DMS79 (cell line): ENCODE measurements at places on chromosomes 4 and X.
A peak's percentile ranks its signal among the peaks of the same experiment; 100 is the strongest.

DNA sequence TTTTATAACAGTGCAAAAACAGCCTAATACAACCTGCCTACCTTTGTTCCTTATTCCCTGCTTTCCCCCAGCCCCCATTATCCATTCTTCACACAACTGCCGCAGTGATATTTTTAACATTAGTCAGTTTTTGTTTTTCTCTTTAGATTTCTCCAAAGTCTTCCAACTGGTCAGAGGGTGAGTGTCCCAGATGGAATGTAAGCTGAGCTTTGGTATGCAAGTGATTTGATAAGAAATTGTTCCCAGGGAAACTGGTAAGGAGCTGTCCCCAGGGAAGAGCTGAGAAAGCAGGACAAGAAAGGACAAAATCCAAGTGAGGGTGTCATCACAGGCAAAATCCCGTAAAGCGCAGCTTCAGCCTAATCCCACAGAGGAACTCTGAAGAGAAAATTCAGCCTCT is 475.5 kb upstream of the ADGRL3 start:
- no peak for DNase-seq

DNA sequence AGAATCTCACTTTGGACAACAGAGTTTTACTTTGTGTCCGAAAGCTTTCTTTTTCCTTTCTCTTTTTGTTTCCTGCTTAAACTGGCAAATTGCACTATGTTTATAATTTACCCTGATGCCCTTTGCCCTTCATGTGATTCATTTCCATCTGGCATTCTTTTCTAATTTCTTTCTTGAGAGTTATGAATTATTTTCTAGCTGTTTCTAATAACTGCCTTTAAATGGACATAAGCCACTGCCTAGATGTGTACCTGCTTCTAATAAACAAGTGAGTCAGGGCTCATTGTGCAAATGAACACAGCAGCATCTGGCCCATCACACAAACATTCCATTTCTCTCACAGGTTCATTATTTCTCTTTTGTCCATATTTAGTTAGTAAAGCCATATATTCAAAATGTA is 242.3 kb upstream of the GPRIN3 start:
- no peak for DNase-seq

DNA sequence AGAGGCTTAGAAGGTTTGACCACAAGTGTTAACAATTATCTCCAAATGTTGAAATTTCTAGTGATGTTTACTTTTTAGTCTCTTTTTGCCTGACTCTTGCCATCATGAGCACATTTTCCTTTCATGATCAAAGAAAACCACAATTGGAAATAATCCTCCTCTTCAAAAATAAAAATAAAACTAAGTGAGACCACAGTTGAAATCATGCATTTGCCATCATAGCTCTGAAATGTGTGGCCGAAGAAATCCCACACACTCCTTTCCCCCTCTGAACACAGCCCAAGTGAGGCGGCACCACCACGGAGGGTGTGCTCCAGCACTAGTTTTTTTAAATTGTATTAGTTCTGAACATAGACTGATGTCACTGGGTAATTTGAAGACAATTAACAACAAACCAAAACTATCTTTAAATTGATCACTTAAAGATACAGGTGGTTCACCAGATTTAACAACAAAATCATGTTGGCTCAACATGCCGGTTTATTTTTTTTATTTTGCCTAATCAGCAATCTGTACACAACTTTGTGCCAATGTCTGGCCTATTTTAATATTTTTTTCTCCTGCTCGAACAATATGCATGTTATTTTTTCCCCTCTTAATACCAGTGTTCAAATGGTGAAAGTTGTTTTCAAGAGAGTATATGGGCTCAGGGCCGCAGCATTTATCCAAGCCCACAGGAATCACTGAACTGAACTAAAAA is 17.6 kb downstream of the APBB2 start:
- DNase-seq: no peak

DNA sequence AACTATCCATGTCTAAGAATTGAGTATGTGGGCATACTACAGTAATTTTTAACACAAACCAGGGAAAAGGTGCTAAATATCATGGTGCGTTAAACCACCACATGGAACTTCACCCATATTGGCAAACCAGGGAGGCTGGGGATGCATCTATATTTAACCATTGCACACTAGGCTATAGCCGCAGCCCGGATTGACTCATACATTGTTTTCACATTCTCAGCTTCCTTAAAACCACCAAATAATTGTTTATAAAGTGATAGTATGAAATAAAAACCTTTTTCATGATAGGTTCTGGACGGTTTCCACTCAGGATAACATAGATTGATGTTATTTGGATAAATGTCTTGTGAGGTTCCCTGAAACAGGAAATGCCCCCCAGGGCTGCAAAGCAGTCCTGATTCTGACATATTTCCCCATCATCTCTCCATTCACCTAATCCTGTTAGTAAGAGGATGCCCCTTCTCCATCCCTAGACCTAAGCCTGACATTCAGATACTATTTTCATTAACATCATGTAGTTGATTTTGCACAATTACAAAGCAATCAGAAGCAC is 7.9 kb downstream of the COL25A1 start:
- DNase-seq: no peak

DNA sequence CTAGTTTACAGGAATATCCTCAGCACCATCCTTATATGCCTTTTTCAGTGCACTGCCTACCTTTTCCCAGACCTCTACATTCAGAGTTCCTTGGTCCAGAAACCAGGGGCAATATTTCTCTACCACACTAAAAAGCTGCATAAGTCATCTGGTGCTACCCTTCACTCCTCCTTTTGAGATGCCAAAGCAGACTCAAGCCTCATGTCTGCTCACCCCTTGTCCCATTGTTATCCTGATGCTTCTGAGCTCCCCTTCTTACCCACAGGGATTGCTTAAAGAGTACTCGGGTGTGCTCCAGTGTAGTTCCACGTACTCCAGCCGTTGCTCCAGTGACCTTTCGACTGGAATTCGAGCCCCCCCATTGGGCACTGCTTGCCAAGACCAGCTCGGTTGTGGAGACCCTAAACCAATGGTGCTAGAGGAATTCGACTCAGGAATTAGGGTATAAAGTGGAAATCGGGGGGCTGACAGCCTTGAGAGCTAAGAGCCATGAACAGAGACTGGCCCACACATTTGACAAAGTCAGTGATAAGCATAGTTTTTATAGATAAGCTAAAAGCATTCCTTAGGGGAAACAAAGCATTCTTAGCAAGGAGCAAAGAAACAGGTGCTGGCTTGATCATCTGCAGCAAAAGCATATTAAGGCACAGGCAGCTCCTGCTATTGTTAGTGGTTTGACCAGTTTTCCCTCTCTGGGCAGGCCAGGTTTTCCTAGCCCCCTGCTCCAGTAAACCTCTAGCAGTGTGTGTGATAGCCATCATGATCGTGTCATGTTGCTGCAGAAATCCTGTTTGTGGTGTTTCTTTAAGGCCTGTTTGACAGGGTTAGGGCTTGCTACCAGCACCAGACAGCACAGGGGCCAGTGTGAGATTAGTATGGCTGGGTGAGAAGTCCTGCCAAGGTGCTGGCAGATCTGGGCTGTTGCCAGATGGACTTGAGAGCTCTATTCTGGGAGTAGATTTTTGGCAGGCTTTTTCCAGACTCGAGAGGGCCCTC is 57.5 kb upstream of the WDR1 start:
- peak; percentile 73 for DNase-seq

DNA sequence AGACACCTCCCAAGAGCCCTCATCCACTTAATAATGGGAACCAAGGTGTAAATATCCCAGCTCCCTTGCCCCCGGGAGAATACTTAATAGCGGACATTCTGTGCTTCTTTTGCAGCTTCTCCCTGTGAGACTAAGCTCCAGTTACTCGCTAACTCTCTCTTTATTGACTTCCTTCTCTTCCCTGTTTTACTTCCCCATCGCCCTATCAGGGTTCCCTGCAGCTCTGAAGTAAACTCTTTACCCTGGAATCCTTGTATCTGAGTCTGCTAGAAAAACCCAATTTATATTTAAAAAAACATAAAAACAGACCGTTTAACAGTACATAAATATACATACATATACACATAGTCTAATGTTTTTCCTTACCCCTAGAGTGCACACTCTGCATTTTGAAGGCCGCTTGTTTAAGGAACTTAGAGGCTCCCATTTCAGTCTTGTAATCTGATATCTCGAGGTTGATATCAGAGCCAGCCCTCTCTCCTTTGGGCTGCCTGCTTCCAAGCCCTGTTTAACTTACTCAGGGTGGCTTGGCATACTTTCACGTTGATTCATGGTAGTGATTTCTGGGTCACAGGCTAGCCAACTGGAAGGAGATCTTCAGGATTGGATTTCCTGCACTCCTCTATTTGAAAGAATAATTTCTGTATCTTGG is 177.4 kb upstream of the SCML1 start:
- no peak for DNase-seq

DNA sequence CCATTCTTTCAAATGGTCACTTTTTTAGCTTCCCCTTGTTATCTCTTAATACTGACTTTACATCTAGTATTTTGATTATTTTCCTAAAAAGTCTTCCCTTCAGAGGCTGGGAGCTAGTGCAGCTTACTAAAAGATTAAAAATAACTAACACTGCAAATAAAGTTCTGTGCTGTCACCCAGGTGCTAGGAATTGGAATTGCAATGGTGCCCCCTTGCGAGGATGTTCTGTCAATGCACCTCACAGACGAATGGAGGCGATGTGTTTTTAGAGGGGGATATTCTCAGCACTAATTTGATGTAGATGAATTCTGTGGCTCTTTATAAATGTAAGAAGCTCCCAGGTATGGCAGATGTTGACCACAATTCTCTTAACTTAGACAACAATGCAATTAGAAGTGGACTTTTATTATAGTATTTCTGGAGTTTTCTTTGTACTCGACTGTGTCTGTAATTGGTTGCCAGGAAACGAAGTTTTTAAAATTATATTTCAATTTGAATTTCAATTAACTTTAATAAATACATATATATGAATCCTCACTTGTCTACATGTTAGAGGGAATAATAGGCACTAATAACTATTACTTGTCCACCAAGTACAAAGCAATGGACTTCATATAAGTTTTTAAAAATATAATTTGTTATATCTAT is 22.0 kb upstream of the SMIM31 start:
- no peak for DNase-seq

- no peak for DNase-seq
Measured at GRCh38 chr4:168099195-168099594, 6.9 kb downstream of the ANXA10 start.

- no peak for DNase-seq
Measured at GRCh38 chr4:142100941-142101340, 464.6 kb downstream of the IL15 start.

GRCh38 chrX:31702222-31702621 is 630.4 kb upstream of the FTHL17 start:
- DNase-seq: no peak

DNA sequence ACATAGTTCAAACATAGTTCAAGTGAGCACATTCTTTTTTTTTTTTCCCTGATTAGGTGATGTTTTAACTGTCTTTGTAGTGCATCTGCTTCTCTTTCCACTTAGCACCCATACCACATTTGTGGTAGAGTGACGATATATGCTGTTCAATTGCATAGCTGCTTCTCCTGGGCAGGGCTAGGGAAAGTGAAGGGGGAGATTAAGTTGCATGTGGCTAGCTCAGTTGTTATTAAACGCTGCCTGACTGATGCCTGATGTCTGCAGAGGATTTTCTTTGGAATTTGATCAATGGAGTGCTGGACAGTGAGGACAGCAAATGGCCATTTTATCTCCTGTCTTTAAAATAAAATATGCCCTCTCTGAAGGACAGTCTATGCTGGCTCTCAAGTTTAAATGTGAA is 63.7 kb downstream of the ANK2 start:
- no peak for DNase-seq

- DNase-seq: no peak
Measured at GRCh38 chr4:75781305-75781704, 56.9 kb downstream of the USO1 start.

GRCh38 chr4:98501383-98501782 is 157.0 kb downstream of the TSPAN5 start:
- DNase-seq: no peak

- no peak for DNase-seq
Measured at GRCh38 chr4:76486588-76487276, 51.7 kb downstream of the SHROOM3 start.

GRCh38 chr4:155684423-155684822 is 17.8 kb downstream of the GUCY1A1 start:
- DNase-seq: no peak

DNA sequence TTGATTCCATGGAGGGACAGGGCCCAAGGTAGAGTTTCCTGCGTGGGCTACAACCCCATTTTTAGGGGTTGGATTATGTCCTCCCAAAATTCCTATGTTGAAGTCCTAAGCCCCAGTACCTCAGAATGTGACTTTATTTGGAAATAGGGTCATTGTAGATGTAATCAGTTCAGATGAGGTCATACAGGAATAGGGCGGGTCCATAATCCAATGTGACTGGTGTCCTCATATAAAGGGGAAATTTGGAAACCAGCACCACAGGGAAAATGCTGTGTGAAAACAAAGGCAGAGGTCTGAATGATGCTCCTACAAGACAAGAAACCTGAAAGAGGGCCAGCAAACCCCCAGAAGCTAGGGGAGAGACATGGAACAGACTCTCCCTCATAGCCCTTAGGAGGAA is 31.1 kb upstream of the MAMLD1 start:
- DNase-seq: no peak

DNA sequence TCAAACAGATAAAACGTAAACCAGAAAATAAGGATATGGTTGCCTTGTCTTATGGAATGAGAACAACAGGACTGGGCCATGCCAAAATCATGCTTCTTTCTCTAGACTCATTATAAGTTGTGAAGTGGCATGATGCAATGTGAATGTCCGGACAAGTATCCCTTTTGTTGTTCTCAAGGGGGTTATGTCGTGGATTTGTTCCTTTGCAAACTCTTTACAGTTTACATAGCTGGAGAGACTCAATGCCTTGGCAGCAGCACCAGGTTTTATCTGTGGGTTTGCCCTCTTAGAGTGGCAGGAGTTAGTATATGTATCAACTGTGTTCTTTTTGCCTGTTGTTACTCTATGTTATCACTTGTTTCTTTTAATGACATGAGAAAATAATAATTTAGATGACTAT is 41.4 kb downstream of the SPRY1 start:
- DNase-seq: no peak

DNA sequence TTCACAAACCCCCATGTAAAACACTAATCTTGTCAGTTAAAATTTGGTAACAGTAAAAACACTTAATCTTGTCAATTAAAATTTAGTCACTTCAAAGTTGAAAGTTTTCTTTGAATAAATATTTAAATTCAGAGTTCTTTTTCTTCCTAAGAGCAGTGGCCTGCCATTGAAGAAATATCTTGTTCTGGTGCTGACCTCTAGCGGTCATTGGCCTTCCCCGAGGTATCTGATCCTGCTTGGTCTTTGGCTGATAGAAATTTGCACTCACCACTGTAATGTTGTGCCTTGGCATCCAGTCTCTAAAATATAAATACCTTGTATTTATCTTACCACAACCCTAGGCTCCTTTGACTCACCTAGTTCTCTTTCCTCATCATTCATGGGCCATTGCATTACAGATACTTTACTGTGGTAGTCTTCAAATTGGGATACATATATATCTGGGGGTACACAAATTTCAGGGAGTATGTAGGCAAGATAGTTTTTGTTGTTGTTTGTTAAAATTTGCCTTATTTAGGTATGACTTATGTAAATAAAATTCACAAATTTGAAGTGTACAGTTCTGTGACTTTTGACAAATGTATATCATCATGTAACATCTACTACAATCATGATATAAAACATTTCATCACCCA is 6.7 kb upstream of the ART3 start:
- DNase-seq: no peak
